NT2/D1 (cell line): ENCODE measurements at places on chromosomes 7 and 10.
A peak's percentile ranks its signal among the peaks of the same experiment; 100 is the strongest.

GRCh38 chr7:106820321-106821217 lies 44.5 kb upstream of the PIK3CG start:
- no peak for DNase-seq

GRCh38 chr7:46512891-46513413 lies 591.9 kb upstream of the IGFBP3 start:
- no peak for DNase-seq

- no peak for DNase-seq
Observed at GRCh38 chr7:1251796-1252539, 19.3 kb downstream of the UNCX start.

- no peak for DNase-seq
Observed at GRCh38 chr10:78802866-78803265, 265.9 kb upstream of the ZMIZ1 start.

DNA sequence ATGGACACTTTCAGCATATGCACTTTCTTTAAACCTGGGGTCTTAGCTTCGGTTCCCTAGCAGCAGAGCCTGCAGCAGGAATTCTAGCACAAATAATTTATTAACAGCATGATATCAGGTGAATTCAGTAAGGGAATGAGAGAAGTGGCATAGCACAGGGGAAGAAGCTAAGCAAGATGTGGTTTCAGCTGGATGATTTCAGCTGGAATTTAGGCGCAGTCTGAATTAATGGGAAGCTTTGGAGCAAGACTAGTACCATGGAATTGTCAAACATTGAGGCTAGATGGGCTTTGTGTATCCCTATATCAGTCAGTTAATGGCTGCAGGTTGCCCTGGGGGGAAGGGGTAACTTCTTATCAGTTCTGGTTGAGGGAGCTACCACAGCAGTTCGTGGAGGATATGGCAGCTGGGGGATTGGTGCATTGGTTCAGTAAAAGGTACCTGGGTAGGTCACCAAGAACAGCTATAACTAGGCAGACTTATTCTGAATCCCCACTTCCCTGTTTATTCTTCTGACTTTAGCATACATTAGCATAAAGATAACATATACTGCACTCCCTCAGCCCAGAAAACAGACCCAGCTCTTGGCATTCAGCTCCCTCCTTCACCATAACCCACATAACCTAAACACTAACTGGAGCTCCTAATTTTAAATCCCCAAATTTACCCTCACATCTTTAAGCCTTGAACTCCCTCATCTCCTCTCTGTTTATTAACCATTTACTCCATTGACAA lies 46.8 kb upstream of the NAMPT start:
- no peak for DNase-seq

GRCh38 chr10:121899727-121900126 lies 28.1 kb downstream of the ATE1 start:
- DNase-seq, result no peak

- no peak for DNase-seq
Observed at GRCh38 chr7:51165337-51165736, 151.3 kb downstream of the COBL start.

DNA sequence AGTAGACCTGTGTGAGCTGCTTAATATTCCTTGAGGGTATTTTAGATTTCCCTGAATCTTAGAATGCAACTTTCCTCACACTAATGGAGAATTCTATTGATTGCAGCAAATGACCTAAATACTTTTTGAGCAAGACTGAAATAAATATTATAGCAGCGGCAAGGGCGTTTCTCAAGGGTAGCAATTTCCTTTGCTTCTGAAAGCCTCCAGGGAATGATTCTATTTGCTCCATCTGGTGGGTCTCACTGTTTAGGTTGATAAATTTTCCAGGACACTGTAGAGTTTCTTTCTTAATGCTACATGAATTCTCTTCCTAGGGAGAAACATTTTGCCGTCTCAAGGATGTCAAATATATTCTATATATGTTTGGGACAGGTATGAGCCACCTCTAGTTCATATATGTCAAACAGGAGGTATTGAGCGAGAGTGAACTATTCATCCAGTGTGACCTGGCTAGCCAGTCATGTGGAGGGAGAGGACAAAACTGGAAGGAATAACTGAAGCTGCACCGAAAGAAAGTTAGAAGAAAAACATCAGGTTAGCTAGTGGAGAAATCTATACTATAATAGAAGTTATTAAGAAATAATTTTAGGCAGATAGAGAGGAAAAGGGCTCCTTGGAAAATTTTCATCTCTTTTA lies 57.9 kb upstream of the FZD8 start:
- no peak for DNase-seq

GRCh38 chr10:34526758-34527730 lies 288.1 kb downstream of the PARD3 start:
- peak; percentile 79 for DNase-seq

DNA sequence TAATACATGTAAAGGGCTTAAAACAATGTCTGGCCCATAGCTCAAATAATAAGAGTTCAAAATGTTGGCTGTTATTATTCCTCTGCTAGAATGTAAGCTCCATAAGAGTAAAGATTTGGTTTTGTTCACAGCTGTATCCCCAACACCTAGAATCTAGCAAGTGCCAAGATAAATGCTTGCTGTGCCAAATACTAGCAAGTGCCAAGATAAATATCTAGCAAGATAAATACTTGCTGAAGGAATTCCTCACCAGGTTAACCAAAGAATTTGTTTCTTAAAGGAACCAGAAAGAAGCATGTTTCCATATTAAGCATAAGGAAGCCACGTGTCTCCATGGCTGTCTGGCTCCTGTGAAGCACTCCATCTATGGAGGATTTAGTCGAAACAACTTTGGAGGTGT lies 235.2 kb upstream of the SP4 start:
- DNase-seq, result no peak

DNA sequence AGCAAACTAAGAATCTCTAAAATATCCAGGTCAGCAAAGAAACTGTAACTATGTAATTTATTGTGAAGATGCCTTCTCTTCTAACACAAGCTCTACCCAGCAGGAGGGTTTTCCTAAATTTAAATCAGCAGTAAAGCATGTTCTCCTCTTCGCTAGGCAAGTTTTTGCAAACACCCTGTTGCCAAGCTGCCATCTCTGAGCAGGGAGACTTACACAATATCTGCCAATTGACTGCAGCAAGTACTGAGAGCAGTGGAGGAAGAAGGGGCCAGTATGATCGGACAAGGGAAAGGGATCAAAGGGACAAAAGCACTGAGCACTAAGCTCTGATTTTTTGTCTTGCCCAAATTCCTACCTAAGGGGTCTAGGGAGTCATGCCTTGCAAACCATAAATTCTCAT lies 16.0 kb upstream of the LANCL2 start:
- DNase-seq, result no peak

GRCh38 chr10:89648074-89648473 lies 3.0 kb upstream of the PANK1 start:
- DNase-seq, result no peak

DNA sequence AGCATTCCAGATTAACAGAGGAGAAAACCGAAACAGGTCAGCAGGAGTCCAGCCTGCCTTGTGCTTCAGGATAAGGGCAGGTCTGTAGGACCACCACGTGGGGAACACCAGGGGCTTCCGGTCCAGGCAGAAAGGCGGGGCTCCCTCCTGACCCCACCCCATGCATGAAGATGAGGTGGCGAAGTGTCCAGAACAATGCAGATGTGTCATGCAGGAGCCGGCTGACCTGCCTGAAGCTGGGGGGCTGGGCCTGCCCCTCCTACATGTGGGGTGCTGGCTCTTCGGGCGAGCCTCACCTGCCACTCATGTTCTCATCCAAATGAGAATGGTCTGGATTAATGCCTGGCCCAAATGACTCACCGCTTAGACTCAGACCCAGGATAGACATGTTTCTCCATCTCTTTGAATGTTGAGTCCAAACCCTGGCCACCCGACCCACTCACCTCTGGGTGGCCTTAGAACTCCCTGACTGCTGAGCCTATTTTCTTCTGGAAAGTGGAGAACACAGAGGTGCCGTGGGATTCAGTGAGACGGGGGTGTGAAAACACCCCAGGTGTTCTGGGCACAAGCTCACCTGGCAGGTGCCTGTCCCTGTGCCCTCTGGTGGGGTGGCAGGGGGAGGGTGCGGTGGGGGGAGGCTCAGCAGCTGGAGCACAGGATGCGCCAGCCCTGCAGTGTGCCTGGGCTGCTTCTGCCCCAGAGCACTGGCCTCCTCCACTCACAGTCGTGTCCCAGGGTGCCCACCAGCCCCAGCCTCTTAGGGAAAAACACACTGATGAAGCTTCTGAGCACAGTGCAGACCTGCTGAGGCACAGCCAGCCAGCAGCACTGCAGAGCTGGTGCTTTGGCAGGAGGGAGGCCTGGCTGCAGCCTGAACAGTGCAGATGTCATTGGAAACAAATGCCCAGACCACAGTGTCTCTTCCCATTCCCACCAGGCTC lies 55.2 kb upstream of the GDF10 start:
- DNase-seq, result no peak

GRCh38 chr7:105782391-105783042 lies 93.9 kb downstream of the ATXN7L1 start:
- no peak for DNase-seq

DNA sequence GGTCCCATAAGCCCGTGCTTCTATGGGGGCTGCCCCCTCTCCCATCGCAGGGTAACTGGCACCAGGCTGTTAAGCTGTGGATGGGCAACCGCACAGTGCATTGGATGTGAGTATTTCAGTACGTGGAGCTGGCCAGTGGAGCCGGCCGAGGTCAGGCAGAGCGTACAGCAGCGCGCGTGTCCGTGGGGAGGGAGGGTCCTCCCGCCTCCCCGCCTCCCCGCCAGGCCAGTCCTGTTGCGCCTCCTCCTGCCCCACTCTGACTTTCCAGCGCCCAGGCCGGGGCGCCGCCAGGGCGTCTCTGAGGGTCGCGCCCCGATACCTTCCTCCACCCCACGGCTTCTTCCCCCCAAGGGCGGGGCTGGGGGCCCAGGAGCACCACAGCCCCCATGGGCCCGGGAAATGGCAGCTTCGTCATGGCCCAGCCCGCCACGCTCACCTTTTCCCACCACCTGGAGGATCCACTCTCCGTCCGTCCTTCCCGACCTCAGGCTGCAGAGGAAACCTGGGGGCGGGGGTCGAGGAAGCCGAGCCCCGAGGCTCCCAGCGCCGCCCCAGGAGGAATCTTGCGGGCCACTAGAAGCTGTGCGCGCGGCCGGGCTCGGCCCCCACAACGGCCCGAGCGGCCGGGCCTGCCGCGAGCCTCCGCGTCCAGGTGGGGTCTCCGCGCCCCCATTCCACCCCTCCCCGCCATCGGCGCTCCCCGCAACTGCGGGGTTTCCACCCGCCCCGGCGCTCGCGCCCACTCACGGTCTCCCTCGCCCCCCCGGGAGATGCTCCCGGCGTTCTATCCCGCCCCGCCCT lies 831 bp upstream of the PFKP start:
- DNase-seq, result no peak

DNA sequence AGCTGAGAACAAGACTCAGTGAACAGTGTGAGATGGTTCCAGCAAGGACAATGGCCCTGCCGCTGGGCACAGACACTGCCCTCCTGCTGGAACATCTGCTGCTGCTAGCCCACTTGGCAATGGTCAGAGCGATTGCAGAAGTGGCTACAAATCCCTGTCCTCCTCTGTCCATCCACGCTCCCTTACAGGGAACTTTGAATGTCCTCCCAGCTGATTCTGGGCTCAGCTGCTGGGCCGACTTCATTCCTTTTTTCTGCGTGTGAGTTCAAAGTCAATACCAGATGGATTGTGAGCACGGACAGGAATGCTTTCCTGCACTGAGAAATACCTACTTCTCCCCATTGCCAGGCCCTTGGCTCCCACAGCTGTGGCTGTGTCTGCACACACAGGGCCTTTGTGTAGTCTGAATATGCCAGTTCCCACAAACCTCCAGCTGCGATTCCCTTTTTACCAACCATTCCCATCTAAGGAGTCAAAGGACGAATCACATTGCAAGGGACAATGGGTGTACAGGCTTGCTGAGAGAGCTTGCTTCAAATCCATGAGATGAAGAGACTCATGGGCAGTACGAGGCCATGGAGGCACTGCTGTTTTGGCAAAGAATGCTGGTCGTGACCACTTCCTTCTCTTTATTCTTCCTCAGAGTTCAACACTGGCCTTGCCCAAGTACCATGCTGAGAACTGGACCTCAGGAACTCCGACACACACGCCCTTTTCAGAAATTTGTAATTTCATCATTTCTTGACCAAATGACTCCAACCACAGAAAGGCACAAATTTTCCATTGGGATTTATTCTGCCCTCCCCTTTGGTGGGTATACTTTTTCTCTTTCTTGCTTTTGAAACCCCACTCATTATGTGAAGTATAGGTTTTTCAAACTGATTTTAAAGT lies 44.2 kb downstream of the BPGM start:
- DNase-seq, result no peak

- no peak for DNase-seq
Observed at GRCh38 chr7:28705350-28705749, 252.8 kb downstream of the TRIL start.

GRCh38 chr10:123409426-123409825 lies 255.2 kb downstream of the BUB3 start:
- DNase-seq, result no peak

DNA sequence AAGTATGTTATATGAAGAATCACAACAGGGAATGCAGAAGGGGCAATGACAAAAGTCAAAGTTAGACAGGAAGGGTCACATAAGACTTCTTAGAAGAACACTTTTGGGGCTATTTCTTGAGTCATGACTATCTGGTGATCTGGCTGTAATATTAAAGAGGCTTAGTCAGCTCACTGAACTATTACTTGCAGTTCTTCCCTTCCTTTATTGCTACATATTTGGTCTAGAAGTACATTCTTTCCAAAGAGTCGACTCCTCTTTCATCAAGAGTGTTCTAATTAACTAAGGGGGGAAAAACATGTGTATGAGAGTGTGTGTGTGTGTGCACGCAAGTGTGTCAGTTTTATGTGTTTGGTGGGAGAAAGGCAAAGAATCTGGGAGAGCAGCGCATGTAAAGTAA lies 247.3 kb upstream of the LRRTM3 start:
- DNase-seq, result no peak

DNA sequence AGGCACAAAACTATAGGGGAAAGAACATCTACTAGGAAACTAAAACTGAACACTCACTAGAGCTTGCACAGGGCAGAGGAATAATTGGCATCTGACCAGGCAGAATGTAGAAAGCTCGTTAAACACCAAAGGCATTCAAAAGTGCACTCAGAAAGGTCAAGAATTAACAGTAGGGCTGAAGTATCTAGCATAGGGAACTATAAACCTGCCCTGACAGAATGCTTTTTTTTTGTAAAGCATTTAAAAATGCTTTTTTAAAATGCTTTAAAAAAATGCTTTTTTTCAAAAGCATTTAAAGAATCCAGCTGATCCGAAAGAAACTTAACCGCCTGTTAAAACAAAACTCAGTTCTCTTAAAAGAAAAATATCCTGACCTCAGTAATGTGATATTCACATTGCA lies 74.6 kb upstream of the EGFR start:
- no peak for DNase-seq

GRCh38 chr10:21292763-21293517 lies 232.5 kb downstream of the SKIDA1 start:
- DNase-seq, result no peak

DNA sequence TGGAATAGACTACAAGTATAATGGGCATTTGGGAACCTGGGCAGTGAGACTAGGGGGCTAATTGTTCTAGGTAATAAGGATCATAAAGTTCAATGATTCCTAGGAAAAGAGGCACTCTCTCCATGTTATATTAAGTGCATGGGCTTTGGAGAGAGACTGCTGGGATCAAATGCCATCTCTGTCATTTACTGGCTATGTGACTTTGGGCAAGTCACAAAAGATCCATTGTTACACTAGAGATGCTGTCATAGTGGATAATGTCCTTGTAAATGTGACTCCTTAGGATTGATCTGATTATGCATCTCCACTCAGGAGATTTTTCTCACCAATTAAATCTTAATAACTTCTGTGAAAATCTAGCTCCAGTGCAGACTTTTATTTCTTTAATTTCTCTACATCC lies 156.3 kb upstream of the CACNA2D1 start:
- no peak for DNase-seq
